ENCODE measurements at places on chromosomes 16 and 17. TPM values are rescaled to one million over a fixed set of nuclear protein-coding genes. Genes with fewer than 3 reads are reported as not detected.

GRCh38 chr17:5769593-5770354, 185.5 kb upstream of the NLRP1 start:
- no peak for DNase-seq

GRCh38 chr16:87822108-87822970, 47.0 kb downstream of the SLC7A5 start:
- DNase-seq, result no peak

C17orf50 gene
- not detected for total RNA-seq

- no peak for DNase-seq
These were observed 4.0 kb downstream of the KIFC3 start for GRCh38 chr16:57798267-57798810.

DNA sequence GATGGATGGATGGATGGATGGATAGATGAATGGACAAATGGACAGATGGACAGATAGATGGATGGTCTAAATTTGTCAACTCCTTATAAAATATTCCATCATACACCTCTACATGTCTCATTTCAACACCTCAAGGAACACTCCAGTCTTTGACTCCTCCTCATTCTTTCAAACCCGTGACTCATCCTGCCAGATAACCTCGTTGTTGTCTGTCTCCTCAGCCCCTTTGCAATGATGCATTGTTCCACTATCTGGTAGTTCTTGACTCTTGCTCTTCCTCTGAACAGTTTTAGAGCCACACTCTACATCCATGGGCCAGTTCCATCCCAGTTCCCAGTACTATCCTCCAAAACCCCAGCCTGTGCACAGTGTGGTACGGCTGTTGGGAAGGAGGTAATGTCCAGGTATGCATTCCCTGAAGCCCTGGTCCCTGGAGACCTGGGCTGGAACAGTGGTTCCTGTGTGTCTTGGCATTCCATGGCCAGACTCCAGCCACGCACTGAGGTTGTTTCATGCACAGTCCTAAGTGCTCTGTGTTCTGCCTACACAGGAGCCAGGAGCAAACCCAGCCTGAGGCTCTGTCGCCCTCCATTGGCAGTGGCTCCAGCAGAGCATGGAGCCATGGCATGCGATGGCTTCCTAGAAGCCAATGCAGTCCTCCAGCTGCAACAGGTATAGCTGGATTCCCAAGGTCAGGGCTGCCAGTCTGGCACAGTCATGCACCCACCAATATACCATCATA, 105.7 kb downstream of the C17orf67 start:
- no peak for DNase-seq

DNA sequence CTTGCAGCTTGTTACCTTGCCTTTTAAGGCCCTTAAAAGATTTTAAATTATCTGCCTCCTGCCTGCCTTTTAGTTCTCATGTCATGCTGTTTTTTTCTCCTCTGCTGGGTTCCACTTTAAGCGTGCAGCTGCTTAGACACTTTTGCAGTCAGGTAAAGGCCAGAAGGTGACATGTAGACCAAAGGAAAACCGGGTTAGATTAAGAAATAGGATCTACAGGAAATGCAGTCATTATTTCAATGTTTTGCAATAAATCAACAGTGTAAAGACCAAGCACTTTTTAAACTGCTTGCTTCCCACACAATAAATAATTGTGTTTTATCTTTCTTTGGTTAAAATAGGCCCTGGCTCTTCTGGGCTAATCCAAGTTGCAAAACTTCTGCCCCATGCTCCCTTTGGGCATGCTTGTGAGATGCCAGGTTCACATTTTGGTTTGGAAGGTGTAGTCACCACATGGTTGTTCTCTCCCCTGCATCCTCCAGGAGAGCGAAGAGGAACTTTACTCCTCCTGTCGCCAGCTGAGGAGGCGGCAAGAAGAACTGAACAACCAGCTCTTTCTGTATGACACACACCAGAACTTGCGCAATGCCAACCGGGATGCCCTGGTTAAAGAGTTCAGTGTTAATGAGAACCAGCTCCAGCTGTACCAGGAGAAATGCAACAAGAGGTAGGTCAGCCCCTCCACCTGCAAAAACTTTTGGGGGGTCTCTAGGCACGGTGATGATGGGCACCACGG, 54.9 kb downstream of the SDR42E1 start:
- peak; percentile 70 for DNase-seq

GJC1 gene
- 21.9 TPM for total RNA-seq

DNA sequence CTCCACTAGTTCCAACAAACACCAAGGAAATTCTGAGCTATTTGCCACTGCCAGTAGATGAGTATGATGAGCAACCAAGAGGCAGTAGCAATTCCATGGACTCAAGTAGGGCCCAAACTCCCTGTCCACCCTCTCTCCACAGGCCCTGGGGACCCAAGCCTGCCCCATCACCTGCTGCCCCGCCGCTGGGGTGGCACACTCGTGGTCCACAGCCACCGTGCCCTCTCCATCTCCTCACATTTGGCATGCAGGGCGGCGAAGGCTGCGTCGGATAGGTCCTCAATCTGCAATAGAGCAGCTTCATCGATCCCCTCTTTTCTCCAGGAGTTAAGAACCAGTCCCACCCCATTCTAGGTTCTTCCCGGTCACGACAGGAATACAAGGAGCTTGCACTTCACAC, 33.9 kb downstream of the STH start:
- DNase-seq, result no peak

GJD3 gene
- 0.92 TPM for total RNA-seq

DNA sequence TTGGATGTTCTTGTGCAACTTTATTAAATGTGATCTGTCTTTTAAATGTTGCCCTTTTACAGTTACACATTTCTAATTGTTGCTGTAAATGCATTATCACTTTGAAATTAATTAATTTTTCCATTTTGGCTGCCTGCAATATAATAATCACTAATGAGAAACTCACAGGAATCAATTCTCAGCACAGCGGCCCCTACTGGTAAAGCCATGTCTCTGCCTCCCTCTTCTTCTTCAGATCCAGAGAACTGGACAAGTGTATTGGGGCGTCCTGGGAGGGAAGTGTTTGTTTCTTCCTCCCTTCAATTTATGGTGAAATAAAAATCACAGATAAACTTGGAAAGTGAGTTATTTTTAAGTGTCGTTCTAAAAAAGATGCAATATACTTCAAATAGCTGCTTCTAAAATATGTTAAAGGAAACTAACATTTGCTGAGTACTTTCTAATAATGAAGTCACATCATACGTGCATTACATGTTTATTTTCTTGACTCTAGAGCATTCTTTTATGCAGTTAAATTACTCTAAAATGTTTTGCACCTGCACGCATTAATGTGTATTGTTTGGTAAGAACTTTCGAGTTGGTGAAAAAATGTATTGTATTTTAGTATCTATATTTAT, 338.0 kb downstream of the WWOX start:
- DNase-seq, result no peak

DNA sequence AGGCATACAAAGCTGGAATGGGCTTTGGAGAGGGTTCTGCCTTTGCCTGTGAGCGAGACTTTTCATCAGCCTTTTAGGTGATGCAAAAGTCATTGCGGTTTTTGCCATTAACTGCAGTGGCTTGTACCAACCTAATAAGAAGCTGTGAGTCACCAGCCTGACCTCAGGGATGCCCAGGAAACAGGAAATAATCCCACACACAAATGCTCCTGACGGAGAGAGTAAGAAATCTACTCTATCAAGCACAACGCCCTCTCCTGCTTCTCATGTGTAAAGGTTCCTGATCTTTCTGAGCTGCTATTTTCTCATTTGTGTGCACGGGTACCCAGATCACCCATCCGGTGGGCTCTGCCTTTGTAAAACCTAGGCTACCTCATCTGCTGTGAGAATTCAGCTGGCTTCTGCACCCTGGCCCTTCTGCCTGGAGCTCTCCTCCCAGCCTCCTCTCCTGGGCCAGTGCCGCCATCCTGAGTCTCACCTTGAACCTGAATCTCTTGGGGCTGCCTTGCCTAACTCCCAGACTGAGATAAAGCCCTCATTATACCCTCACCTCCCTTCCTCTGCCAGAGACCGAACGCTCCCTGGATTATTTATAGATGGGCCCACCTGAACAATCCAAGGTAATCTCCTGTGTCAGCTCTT, 299.7 kb downstream of the C16orf95 start:
- DNase-seq, result no peak

RFFL gene
- 11.2 TPM for total RNA-seq

- no peak for DNase-seq
These were observed 52.0 kb downstream of the MAP2K6 start for GRCh38 chr17:69466451-69466850.

GRCh38 chr16:20874088-20874581, 26.0 kb downstream of the DCUN1D3 start:
- no peak for DNase-seq

DNA sequence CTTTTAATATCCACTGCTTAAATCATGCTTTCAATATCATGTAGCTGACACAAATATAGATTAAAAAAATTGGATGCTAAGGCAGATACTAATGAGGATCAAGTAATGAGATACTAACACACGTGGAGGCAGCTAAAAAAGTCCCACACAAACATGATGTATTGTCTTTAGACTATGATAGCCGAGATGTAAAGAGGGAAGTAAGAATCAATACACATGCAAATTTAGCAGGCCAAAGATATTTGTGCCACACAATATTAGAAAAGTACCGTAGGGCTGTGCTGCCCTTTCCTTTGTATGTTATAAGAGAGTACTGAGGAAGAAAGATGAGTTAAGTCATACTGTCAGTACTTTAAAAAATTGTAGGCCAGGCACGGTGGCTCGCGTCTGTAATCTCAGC, 51.4 kb upstream of the STAC2 start:
- no peak for DNase-seq

DNA sequence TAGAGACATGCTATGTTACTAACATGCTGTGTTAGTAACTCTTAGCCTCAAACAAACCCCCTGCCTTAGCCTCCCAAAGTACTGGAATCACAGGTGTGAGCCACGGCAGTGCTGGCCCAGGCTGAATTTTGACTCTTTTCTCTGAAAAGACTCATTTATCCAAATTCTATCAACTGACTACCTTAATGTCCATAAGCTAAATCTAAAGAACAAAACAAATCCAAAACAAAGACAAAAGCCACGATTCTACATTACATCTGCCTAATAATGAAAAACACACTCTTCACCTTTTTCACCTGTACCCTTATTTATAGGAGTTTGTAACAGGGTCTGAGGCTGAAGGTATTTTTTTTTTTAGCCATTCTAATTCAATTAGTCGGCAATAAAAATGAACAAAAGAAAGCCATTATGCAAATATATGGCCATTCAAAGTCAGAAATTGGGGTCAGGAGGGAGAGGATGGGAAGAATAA, 432.5 kb downstream of the RBFOX1 start:
- no peak for DNase-seq

NR1D1 gene
- total RNA-seq, result 24.9 TPM

DNA sequence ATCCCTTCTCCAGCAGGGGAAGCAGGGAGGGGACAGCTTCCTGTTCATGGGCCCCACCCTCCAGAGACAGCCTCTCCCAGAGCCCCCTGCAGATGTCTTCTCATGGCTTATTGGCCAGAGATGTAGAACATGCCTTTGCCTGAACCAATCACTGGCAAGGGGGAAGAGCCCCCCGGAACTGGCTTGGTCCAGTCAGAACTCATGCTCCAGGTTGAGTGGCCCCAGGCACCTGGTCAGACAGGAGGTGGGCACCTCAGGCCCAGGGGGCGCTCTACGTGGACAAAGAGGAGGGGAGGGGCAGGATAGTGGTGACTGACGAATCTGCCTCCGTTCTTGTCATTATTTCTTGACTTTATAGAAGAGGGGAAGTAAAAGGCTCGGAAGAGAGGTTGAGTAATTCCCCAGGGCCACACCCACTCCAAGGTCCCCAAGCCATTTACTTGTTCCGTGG, 23.6 kb downstream of the RAB11FIP4 start:
- peak; percentile 44 for DNase-seq

DNA sequence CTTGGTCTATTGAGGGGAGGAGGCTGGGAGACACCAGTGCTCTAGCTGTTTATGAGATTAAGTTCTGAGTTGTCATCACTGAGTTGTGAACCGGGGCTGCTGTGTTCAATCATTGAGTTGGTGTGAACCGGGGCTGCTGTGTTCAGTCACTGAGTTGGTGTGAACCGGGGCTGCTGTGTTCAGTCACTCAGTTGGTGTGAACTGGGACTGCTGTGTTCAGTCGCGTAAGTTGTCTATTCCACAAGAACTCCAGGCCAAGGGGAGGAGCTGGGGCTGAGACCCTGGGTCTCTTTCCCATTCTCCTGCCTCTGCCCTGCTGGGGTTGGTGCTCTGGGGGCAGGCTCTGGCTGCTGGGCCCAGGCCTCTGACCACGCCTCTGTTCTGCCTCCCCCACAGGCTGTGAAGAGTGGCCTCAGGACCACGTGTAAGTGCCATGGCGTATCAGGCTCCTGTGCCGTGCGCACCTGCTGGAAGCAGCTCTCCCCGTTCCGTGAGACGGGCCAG, 24.5 kb downstream of the WNT9B start:
- DNase-seq, result no peak

- no peak for DNase-seq
These were observed 22.7 kb upstream of the DBNDD1 start for GRCh38 chr16:90041896-90042473.

GRCh38 chr17:41333098-41333497, 17.5 kb downstream of the KRT33A start:
- DNase-seq, result no peak

- DNase-seq, result no peak
These were observed 30.2 kb downstream of the TBX4 start for GRCh38 chr17:61482467-61482866.

MCRIP1 gene
- total RNA-seq, result 109 TPM

DNA sequence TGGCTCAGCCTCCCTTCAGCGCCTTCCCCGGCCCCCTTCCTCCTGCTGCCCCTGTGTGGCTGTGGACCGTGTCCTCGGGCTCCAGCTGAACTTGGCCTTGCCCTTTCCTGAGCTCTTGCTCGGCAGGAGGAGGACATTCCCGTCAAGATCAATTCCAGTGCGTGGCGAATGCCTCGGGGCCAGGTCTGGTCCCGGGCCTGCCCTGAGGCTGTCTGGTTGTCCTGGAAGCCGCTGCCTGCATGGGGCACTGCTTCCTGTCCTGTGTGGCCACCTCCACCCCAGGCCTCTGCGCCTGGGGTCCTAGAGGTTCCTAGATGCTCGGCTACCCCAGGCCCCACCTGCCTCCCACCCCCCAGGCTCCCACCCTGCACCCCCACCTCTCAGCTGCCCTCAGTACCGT, 12.8 kb downstream of the BAHCC1 start:
- no peak for DNase-seq

DNA sequence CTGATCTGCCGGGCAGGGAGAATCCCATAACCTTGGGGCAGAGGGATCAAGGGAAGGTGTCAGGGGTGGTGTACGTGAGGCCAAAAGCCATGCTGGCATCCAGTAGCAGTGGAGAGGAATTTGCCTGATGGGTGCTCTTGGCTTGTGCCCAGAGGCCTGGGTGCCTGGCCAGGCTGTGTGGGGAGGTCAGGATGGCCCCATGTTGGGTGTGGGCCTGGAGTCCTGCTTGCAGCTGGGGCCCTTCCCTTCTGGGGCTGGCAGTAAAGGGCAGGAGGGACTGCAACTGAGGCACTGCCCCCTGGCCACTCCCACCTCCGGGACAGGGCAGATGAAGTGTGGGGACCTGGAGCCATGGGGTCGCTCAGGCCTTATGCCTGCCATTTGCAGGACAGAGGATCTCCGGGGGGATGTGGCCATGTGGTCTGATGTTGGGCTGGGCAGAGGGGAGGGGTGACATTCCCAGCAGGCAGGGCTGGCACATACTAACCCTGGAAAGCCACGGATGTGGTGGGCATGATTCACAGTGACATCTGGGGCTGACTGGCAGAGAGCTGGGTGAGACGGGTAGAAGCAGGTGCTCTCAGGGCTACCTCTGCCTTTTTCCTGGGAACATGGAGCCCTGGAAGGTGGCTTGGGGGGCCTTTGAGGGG, 3.5 kb downstream of the FMNL1 start:
- DNase-seq, result peak; percentile 71

GDPD1 gene
- 2.5 TPM for total RNA-seq

SYT17 gene
- 0.54 TPM for total RNA-seq

- no peak for DNase-seq
These were observed 651.8 kb downstream of the CDH11 start for GRCh38 chr16:64469906-64470702.

- no peak for DNase-seq
These were observed 128.2 kb upstream of the GNAO1 start for GRCh38 chr16:56063111-56063510.
